ENCODE measurements at places on chromosomes 11 and 22. TPM values are rescaled to one million over a fixed set of nuclear protein-coding genes. Genes with fewer than 3 reads are reported as not detected.

The OR4D10 gene
- polyA plus RNA-seq: not detected

The LMNTD2 gene
- 1.2 TPM for polyA plus RNA-seq

The GPHA2 gene
- polyA plus RNA-seq: not detected

The TMEM191C gene
- 0.64 TPM for polyA plus RNA-seq

The KRTAP5-9 gene
- not detected for polyA plus RNA-seq

The RNASEH2C gene
- polyA plus RNA-seq: 103 TPM

The FAM76B gene
- polyA plus RNA-seq: 9.1 TPM

The OR56A4 gene
- polyA plus RNA-seq: not detected

The GAL3ST1 gene
- 0.58 TPM for polyA plus RNA-seq

The POU2AF3 gene
- 1.5 TPM for polyA plus RNA-seq

The SLC35E4 gene
- 3.6 TPM for polyA plus RNA-seq

The OR4C12 gene
- polyA plus RNA-seq: not detected

The YPEL4 gene
- 0.17 TPM for polyA plus RNA-seq

The SNX32 gene
- polyA plus RNA-seq: 0.41 TPM

The HSD17B12 gene
- 20.4 TPM for polyA plus RNA-seq

The EHF gene
- 14.9 TPM for polyA plus RNA-seq

The SCN3B gene
- polyA plus RNA-seq: 1.7 TPM

The NAALADL1 gene
- 28.8 TPM for polyA plus RNA-seq

The GALNT18 gene
- polyA plus RNA-seq: 16.5 TPM

The CARD18 gene
- polyA plus RNA-seq: not detected

The GAB4 gene
- polyA plus RNA-seq: not detected

The LARGE2 gene
- 1.2 TPM for polyA plus RNA-seq

The SCGB1C1 gene
- not detected for polyA plus RNA-seq

Data from adipose tissue (tissue), 3 donors.